ENCODE measurements at places on chromosomes 3 and 15.

- DNase-seq, result no peak
Observed at GRCh38 chr3:128753715-128754114, 27.7 kb downstream of the RAB7A start.

DNA sequence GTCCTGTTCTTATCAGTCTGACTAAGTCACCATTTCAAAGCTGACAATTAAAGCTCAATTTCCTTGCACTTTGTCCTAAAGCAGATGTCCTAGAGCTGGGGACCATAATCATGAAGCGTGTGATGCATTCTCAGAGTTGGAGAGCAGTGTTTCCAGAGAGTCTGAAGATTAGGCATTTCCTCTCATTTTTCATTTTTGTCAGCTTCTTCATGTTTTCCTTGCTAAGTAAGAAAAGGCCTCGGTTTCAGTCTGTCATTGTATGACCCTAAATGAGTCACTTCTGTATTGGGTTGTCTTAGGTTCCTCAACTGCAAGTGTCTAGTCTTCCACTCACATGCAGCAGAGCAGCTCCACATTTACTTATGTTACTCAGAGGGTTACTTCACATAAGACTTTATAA is 257.2 kb upstream of the TPRG1 start:
- DNase-seq, result no peak

GRCh38 chr3:145286937-145287336 is 874.0 kb downstream of the PLOD2 start:
- DNase-seq, result no peak

DNA sequence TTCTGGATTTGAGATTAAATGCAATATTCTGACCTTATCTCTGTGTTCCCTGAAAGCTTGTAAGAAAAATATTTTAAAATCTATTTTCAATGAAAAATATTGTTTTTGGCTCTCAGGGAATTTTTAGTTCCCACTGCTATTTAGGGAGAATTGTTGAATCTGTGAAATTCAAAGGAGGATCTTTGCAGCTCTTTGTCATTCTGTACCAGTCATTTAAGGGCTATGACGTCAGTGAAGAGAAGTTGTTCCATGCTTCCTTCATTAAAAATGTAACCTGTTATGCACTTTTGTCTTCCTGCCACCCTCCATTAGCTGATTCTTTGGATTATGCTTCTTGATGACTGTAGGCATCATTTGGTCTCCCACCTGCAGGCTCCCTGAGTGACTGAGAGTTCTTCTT is 427.8 kb upstream of the C2CD4B start:
- DNase-seq, result no peak

- no peak for DNase-seq
Observed at GRCh38 chr3:104367000-104367399, 999.7 kb upstream of the ALCAM start.

- DNase-seq, result no peak
Observed at GRCh38 chr3:49013738-49014660, 4.4 kb downstream of the DALRD3 start.

GRCh38 chr15:90822204-90822955 is 46.0 kb upstream of the FURIN start:
- no peak for DNase-seq

DNA sequence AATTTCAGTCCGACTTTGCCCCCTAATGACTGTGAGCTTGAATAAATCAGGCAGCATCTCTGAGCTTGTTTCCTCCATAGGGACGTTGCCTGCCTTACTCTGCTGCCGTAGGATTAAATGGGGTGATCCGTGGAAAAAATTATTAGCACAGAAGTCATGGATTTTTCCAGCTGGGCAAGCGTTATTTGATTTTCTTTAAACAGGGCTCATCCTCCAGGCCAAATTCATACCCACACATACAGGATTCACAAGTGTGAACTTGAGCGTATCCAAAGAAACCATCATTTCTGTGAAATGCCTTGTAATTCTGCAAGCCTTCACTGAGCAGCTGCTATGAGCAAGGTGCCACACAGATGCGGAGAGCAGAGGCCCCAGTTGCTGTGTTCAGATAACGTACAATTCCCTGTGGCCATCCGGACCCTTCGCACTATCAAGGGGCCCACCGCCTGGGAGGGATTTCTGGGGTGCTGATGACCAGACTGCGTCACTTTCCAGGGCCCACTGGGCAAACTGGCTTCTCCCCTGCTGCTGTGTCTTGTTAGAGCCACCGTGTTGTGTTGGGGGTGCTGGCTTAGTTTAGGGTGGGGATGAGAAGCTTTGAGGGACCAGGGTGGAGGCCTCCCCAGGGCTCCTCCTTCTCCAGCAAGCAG is 61.4 kb downstream of the MGLL start:
- no peak for DNase-seq

DNA sequence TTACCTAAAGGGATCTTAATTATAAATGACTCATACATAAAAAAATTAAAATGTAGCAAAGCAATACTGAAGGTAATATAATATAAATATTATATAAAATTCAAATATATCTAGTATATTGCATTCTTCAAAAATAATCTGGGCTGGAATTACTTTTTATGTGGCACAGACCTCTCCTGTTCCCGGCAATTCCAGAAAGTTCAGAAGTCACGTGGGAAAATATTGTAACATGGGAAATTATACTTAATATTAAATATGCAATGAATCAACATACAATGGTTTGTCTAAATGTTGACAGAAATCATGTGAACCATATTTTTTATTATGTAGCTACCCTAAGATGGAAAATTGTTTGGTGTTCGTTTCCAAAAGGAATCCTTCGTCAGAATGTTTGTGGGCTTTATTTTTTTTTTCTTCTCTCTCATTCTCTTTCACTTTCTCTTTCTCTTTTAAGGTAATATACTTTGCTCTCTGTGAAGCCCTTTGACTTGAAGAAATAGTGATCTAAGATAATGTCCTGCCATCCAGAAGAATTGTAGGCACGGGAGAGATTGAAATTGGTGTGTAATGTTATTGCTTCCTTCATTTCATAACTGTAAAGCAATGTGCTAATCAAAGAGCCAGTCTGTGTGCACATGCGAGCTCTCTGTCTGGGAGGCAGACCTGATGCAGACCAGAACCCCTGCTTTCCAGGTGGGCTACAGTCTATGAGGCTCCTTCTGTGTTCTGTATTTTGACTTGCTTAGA is 559.4 kb downstream of the NR2F2 start:
- no peak for DNase-seq

- DNase-seq, result no peak
Observed at GRCh38 chr3:7015683-7016440, 154.9 kb downstream of the GRM7 start.

GRCh38 chr3:195131176-195131575 is 139.8 kb downstream of the XXYLT1 start:
- DNase-seq, result no peak

DNA sequence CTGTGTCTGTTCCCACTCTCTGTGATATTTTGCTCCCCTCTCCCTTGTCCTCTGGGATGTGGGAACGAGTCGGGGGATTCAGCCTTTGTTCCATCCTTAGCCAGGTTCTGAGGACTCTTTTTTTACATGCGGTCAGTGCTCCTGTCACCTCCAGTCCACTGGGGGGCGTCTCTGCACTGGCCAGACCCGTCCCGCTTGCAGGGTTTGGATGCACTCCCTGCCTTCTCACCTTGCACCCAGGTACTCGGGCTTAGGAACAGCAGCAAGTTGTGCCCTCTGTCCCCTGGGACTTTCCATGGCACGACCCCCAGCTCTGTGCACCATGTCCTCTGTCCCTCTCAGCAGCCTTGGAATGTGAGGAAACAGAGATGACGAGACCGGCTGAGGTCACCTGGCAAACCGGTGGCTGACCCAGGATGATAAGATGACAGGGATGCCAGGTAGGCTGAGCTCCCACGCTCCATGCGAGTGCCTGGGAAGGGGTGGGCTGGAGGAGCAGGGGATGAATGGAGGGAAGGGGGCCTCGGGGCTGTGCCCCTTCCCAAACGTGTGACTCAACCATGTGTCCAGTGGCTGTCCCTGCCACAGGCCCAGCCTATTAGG is 27.3 kb upstream of the FGD5 start:
- DNase-seq, result no peak

GRCh38 chr15:35054380-35054779 is 30.7 kb downstream of the NANOGP8 start:
- DNase-seq, result no peak

- DNase-seq, result no peak
Observed at GRCh38 chr15:93020976-93021772, 67.8 kb downstream of the RGMA start.

DNA sequence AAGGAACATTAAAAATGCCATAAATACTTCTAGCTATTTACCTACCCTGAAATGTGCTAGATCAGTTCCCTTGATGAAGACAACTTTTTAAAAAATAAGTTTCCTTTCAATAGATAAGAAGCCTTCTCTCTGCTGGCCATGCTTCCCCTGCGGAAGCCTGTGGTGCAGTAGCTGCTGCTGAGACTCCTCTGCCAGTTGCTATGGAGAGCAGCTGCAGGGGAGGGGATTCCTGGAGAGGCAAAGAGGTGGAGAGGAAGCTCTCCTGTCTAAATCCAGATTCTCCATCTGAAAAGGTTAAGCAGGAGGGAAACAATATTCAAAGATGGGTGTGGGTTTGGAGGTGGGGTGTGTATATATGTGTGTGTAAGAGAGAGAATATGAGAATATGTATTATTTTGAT is 69.8 kb upstream of the BFSP2 start:
- no peak for DNase-seq

- no peak for DNase-seq
Observed at GRCh38 chr15:34258151-34258550, 33.3 kb downstream of the EMC4 start.

DNA sequence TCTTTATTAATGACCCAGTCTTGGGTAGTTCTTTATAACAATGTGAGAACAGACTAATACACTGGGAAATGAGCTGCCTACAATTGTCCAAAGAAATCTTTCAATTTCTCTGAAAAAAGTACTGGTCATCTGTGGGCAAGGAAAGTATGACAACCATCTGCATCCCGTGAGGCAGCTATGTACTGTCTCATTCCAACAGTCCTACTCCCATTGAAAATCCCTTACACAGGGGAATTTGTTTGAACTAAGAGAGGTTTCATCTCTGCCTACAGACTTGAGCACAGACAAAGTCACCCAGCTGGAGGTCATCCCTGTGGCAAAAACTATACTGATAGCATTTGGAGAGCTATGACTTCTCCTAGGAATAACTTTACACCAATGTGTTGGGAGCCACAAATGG is 27.1 kb downstream of the SHC4 start:
- no peak for DNase-seq

GRCh38 chr15:55685286-55685685 is 57.7 kb downstream of the PRTG start:
- DNase-seq, result no peak

DNA sequence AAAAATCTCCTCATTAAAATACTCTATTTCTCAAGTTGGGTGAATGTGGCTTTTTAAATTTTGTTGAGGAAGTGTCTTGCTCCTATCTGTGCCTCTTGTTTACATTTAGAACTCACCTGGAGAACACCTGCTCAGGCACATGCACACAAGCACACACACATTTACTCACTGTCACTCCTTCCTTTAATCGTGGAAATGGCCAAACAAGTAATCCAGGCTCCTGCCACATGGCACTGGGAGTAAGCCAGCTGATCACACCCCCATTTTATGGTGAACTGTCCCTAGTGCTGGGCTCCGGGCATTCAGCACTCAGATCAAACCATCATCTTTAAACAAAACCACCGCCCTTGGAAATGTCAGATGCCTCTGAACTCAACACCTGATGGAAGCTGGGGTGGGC is 204.7 kb upstream of the BHLHE40 start:
- no peak for DNase-seq

- DNase-seq, result no peak
Observed at GRCh38 chr3:13083898-13084297, 10.7 kb upstream of the IQSEC1 start.

DNA sequence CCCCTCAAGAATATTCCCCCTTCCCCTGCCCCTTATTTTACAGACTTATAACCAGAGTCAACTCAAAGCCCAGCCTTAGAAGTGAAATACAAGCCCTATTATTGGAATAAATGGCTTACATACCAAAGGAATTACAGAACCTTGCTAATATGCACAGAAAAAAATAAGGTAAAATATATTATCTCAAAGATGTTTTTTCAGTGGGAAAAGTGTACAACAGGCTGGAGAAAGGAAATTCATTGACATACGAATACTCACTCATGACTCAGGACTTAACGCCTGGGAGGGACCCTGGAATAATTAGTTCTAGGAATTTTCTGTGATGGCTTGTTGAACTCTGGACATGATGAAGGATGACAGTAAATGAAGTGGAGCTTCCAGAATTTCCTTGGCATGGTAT is 27.0 kb downstream of the ARL14 start:
- no peak for DNase-seq

DNA sequence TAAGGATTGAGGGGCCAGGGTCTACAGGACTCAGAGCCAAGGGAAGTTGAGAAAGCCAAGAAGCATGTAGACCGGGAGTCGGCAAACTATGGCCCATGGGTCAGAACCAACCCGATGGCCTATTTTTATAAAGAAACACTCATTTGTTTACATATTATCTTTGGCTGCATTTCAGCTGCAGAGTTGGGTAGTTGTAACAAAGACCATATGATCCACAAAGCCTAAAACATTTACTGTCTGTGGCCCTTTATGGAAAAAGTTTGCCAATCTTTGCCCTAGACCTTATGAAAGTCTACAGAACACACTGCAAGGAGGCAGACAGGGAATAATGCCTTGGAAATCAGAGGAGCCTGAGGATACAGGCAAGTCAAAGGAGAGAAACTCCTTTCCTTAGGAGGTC is 63.2 kb upstream of the MNS1 start:
- DNase-seq, result no peak

- no peak for DNase-seq
Observed at GRCh38 chr3:150238048-150238802, 169.9 kb upstream of the TSC22D2 start.

DNA sequence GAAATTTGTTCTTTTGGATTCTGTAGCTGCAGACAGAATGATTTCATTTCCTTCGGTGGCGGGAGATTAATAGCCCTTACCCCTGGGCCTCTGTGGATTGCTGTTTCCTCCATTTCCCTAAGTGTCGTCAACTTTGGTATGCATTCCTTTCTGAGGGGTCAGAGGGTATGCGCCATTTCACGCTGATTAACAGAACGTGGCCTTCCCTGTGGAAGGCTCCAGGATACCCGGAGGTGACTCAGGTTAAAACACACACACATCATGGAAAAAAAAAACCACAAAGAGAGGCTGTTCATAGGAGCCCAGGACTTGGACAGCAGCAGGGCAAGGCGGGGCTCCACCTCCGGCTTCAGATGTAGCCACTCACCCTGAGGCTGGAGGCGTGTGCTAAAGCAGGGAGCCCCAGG is 51.9 kb downstream of the EPHB1 start:
- DNase-seq, result no peak
